GOT3 (cell line): ENCODE measurements at places on chromosomes 7 and 10.

DNA sequence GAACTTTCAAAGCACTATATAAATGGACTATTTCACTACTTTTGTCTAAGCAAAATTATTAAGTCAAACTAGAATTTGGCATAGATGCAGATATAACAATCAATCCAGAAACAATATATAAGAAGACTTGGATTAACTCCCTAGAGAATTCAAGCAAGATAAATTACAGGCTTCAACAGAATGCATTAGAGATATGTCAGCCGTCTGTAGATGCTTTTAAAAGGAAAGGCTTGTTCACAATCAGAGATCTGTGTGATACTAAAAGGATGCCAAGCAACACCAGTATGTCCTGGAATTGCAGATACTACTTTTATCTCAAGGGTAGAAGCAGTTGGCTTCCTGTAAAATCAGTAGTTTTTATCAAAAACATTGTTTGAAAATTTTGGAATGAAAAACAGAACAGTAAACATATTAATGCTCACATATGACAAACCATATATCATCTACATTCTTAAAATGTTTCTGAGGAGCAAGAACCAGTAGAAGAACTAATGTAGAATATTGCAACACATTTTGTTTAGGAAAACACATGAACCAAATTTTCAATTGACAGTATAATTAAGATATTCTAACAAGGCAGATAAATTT is 947.9 kb upstream of the LRRN3 start:
- DNase-seq, result no peak

GRCh38 chr10:122225330-122225729 is 45.8 kb upstream of the BTBD16 start:
- no peak for DNase-seq

DNA sequence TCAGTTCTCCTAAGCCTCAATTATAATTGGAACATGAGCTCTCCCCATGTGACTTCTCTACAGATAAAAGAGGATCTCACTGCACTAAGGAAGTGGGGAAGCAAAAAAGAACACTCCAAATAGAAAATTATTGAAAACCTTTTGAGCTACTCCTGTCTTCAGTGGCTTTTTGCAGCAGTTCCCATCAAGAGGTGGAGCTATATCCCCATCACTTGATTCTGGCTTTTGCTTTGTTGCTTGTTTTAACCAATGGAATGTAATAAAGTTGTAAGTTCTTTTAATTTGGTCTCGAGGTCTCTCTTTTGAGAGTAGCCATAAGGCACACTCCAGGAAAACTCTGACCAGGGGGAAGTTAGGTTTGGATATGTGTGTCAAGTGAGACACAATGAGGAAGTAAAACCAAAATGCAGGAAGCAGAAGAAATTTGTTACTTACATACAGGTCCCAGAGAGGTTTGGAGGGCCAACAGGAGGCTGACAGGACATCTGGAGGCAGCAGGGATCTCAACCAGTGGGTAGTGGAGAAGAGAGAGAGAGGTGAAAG is 569.4 kb downstream of the HTR7 start:
- DNase-seq, result no peak

GRCh38 chr7:37982423-37982822 is 62.0 kb downstream of the EPDR1 start:
- DNase-seq, result no peak

GRCh38 chr10:116926426-116926825 is 77.1 kb downstream of the ENO4 start:
- DNase-seq, result no peak

DNA sequence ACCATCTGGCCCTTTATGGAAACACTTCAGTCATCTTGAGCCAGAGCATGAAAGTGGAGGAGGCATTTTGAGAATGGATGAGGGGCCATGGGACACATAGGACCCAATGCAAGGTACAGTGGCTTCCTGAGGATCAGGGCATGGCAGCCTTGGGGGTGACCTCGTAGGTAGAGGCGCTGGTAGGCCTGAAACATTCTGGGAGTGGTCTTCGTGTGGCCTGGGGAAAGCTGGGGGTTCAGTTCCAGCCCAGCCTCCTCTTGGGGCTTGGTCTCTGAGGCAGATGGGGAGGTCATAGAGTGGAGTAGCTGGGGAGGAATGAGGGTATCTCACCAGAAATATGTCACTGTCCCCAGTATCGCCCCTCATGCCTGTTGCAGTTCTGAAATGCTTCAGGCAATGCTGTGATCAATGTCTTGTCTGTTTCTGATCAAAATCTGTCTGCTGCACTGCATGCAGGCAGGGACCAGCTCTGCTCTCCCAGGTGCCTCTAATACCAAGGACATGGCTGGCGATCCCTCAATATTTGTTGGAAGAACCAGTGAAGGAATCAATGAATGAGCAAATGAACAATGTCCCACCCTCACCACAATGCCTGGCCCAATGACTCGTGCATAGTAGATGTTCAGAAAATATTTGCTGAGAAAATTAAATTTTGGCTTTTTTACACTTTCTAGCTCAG is 90.9 kb downstream of the CHST15 start:
- no peak for DNase-seq

DNA sequence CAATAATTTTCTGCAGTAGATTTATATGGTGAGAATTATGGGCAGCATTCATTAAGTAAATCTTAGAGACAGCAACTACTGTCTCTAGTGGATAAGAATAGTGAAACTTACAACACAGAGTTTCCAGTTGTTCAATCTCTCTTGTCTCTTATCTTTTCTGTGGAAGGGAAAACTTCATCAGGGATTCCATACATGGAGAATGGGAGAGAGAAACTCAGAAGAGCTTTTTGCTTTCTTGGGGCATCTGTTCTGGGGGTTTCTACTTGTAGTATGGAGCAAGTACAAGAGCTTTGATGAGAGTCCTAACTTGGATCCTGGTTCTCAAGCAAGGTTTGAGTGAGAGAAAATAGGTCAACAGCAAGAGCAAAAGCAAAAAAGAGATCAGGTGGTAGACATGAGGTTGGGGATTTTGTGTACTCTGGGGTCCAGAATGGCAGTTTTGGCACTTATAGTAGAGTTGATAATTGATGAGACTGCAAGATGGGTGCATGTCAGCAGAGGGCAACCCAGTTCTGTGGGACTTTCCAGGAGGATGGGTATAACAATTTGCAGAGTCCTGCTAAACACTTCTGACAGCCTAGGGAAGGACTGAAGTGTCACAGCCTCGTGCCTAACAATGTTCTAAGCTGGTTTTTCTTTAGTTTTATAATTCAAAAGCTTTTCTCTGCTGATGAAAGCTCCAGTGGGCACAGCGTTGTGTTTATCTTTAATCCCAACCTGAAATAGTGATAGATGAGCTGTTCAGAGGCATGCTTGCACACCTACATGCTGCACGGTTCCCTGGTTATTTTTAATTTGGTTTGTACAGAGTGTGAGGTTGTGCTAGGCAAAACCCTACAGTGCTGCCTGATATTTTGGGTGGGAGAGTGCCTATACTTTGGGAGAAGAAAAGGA is 32.0 kb upstream of the STRIP2 start:
- DNase-seq, result no peak

DNA sequence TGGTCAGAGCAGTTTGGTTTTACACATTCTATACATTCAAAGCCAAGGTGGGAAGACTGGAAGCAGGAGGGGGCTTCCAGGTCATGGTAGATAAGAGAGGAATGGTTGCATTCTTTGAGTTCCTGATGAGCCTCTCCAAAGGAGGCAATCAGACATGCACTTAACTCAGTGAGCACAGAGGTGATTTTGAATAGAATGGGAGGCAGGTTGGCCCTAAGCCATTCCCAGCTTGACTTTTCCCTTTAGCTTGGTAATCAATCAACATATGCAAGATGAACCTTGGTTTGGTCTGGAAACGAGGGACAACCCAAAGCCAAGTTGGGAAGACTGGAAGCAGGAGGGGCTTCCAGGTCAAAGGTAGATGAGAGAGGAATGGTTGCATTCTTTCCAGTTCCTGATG is 31.4 kb downstream of the TCERG1L start:
- DNase-seq, result no peak
